EH (cell line): ENCODE measurements at places on chromosomes 1 and 21.

DNA sequence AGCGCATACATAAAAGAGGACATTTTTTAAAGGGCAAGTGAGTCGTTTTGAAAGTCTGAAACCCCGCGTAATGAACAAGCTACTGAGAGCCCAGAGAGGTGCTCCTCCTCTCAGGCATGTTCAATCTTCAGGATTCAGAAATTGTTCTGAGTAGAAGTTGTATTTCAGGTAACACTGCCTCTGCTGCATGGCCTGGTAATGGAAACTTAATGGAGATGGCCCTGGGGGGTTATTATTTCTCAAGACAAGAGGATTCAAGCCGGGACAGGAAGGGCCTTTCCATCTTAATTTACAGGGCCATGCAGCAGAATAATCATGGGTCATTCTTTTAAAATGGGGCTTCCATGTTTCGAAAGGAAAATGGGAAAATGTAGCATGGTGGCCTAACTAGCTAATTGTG is 42.1 kb upstream of the MARK1 start:
- DNase-seq = no peak

DNA sequence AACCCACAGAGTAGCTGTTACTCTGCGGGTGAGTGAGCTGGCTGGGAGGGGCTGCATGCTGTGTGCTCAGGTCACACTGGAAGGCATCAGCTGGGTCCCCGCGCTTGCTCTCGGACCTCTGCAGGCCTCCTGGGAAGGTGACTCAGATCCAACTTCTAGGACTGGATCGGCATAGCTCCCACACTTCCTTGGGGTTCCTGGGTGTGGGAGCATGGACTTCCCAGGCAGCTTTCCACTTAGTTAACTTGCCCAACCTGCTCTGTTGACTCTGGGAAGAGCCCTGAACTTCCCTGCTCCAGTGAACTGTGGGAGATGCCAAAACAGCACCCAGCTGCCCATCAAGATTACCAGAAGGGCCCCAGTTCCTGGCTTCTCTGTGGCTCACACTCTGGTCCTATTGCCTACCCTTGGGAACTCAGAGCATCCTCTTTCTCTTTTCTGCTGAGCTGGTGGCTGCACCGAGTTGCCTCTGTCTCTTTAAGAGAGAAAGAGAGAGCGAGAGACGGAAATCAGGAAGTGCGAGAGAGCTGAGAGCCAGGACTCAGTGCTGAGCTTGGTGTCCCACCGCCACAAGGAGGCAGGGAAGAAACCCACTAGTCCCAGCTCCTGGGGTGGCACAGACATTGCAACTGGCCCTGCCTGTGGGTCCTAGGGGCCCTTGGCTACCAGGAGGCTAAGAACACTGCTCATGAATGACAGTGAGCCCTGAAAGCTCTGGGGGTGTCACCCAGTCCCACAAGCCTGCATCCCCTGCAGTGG is at the start of gene IKBKE:
TSS of gene IKBKE (plus strand) at position 544 of the 759 bp plus-strand sequence. CDS start 2,752 bp downstream, outside the sequence.
- DNase-seq = peak; percentile 87

DNA sequence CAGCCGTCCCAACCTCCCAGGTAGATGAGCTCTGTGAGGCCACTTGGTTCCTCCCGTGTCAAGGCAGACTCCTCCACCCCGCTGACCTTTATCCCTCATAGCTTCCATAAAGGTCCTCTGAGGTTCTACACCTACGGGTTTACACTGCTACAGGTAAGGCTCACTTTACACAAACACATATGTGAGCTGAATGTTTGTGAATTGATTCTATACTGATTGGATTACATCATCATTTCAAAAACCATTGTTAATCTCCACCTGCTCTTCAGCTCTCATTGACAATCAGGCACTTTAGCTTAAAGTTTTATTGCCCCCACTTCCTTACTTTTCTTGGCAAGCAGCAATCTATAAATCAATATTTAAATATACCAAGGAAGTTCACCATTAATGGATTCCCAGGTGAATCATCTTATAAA is 12.8 kb upstream of the RGS16 start:
- DNase-seq = no peak

DNA sequence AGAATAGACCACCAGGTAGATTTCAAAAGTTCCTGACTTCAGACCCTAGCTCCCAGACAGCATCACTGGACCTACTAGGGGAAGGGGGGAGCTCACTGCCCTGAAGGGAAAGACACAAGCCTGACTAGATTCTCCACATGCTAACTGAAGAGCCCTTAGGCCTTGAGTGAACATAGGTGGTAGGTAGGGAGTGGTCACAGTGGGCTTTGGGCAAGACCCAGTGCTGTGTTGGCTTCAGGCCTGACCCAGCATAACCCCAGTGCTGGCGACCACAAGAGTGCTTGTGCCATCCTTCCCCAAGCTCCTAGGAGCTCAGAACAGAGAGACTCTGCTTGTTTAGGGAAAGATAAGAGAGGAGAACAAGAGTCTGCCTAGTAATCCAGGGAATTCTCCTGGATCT is 51.1 kb upstream of the ACADM start:
- no peak for DNase-seq

DNA sequence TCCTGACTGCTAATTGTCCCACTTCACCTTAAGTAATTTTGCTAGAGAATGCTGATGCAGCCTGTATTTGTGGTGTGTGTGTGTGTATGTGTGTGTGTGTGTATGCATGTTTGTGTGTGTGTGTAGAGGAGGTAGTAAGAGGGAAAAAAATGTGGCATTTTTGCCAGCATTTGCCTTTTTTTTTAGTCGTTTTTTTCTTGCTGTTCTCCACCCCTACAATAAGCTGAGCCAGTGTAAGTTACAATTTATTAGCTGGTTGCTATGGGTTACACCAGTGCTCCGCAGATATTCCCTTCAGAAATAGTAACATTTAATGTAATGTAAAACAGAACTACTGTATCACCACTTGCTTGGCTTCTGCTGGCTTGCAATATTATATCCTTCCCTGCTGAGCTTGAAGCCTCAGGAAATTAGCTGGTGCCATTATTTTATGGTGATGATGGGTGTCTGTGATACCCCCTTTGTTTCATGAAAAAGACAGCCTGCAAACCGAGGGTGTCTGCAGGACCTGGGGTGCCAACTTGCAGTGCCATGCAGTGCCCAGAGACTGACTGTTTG is 23.4 kb upstream of the IGSF3 start:
- DNase-seq = no peak

GRCh38 chr1:5312862-5313261 is 658.5 kb downstream of the AJAP1 start:
- DNase-seq = no peak

DNA sequence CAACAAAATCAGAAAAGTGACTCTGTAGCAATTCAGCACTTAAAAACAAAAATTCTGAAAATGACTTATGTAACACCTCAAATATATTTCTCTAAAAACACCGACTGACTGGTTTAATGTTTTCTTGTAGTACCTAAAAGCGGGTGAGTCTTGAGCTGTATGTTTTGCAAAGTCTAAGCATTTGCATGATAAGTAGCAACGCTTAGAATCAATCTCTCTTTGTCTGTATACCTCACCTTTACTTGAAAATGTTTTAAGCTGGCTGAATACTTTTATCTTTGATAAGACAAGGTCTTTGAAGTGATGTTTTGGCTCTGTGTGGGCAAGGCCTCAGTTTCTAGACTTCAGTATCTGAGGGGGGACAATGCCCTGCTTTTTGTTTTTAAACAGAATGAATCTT is 8.2 kb downstream of the ITPKB start:
- no peak for DNase-seq

- DNase-seq = no peak
These were observed 49.0 kb upstream of the VAMP3 start for GRCh38 chr1:7721940-7722669.

DNA sequence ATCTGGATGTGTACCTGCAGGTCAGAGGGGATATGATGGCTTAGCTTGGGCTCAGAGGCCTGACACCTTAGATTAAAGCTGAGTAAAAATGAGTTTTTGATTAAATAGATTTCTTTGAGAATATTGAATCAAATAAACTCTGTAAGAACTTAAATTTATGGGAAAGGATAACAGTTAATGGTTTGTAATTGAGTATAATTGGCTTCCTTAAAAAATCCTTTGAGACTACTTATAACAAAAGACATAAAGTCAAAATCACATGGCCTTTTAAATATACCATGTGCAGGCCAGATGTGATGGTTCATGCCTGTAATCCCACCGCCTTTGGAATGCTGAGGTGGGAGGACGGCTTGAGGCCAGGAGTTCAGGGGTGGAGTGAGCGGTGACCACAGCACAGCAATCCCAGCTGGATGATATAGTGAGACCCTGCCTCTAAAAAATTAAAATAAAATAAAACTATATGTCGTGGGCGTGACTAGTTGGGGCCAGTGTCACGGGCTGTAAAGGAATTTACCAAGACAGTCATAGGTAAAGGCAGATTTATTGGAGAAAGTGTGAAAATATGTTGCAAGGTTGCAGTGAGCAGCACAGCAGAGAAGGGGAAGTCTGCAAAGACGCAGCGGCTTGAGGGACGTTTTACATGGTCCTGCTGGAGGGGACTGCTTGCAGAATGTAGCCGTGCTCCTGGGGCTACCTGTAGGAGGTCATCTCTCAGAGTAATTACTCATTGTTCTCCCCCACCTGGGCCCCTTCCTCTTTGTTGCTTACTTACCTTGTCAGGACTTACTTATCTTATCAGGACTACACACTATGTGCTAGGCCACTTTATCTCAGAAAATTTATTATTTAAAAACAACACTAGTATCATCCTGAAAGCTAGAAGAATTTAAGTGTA is 122.3 kb downstream of the ZMYM4 start:
- DNase-seq = no peak

- DNase-seq = no peak
These were observed 28.5 kb downstream of the PTGFRN start for GRCh38 chr1:116938216-116938615.

GRCh38 chr1:243542739-243543415 is 287.0 kb downstream of the SDCCAG8 start:
- DNase-seq = no peak

DNA sequence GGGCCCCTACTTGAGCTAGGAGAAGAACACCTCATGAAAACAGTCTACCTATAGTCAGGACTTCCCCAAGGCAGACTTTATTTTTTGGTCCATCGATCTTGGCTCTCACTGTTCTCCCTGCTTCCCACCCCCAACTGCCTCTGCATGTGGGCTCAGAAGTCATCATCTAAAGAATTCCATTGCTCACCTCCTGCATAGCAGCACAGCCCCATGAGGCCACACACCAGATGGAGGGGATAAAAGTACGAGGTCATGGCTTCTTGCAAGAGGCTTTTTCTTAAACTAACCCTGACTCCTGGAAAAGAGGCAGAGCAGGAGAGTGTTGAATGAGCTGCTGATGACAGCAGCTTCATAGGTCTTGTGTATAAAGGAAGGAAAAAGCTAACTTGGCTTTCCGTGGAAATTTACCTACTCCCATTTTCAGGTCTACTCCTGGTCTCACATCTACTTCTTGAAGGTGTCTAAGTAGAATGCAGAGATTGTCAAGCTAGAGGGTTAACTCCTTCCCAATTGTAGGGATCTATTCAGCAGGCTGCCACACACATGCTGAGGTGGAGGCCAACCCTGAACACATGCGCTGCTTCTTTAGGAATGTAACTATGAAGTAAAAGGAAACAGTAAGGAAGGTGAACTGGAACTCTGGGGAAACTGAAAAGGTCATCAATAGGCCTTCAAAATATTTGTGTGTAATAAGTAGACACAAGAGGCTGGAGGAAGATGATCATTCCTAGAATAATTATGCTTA is 18.7 kb downstream of the WNT2B start:
- peak; percentile 72 for DNase-seq

- DNase-seq = peak; percentile 69
These were observed 24.1 kb upstream of the RNF19B start for GRCh38 chr1:32988665-32989064.

- no peak for DNase-seq
These were observed 16.3 kb downstream of the SLC19A1 start for GRCh38 chr21:45525910-45526306.

- DNase-seq = no peak
These were observed 37.6 kb downstream of the B3GALT5 start for GRCh38 chr21:39650306-39650705.

DNA sequence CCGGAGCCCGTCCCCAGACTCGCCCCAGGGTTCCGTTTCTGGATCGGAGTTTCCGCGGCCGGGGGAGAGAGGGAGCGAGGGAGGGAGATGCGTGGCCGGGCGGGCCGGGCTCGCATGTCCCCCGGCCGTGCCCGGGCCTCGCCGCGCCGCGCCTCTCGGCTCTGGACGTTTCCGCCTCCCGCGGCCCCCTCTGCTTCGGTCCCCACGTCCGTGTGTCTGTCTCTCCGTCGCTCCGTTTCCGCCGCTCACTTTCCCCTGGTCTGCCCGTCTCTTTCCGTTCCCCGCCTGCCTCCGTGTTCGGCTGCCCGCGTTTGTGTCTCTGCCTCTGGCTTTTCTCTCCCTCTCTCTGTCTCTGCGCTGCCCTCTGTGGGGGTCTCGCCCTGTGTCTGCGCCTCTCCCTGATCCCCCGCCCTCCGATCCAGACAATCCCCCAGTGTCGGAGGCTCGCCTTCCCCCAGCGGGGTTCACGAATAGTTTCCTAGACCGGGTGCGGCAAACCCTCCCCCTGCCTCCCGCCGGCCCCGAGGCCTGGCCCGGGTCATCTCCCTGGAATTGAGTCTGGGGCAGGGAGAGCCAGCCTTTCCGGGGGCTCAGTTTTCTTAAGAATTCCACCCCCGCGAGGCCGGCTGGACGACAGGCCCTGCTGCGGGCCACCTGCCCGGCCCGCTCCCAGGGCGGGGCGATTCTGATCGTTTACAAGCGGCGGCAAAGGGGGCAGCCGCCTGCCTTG is 735 bp downstream of the NBL1 start:
- peak; percentile 59 for DNase-seq

DNA sequence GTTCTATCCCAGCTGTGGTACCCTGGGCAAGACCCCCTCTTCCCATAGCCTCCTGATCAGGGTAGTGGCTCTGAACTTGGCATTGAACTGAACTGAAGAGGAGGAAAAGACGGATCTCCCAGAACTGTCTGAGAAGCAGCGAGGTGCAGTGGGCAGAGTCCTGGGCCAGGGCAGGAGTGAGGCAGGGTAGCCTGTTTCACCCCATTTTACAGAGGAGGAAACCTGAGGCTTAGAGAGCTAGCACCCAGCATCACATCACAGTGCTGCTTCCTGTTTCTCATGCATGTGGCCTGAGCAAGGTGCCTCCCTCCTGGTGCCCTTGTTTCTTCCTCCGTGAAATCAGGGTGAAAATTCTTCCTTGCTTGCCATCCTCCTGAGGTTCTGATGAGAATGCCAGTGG is 17.1 kb downstream of the ZNF362 start:
- DNase-seq = no peak

GRCh38 chr1:212512816-212513559 is 80.3 kb downstream of the NENF start:
- DNase-seq = peak; percentile 61

DNA sequence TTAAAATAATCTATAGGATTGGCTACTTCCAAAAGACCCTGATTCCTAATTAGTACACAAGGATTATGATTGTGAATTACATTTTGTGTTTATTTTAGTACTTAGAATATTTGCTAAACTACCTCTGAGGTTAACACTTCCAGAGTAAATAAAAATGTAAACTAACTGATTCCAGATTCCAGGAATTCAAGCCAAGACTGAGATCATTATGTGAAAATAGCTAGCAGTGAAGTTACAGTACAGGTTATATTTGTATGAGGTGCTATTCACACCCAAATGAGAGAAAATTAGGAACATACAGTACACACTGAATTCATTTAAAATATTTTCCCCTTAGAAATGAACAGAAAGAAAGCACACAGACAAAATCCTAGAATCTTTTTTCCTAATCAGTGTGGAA is 28.8 kb downstream of the TTLL7 start:
- no peak for DNase-seq
